ENCODE measurements at places on chromosomes 3 and 15.
A peak's percentile ranks its signal among the peaks of the same experiment; 100 is the strongest.

GRCh38 chr3:189845069-189845468 is 213.9 kb downstream of the TP63 start:
- DNase-seq, result no peak

- DNase-seq, result no peak
These were observed 10.4 kb downstream of the CLSTN2 start for GRCh38 chr3:139945386-139945785.

DNA sequence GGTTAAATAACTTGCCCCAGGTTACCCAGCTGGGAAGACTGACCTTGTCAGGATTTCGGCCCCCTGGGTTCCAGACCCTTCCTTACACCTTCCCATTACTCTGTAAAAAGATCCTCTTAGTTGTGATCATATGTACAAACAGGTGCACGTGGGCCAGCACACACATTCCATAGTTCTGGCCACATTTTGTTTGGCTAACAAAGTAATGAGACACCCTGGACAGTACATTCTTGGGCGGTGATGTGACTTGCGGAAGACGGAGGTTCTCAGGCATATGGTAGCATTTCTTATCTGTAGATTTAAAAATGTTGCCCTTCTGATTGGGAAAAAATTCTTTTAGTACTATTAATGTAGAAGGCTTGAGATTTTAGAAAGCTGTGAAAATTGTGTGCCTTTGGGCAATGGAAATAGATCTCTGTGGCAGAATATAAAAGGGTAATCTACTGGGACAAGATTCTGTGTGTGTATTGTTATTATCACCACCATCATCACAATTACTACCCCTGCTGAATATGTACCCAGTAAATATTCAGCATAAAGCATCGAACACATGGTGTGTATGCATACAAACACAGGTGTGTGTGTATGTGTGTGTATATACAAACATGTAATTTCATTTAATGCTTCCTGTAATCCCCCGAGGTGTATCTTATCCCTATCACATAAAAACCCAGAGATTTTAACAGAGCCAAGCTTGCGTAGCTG is 205.4 kb upstream of the UBE2E1 start:
- no peak for DNase-seq

DNA sequence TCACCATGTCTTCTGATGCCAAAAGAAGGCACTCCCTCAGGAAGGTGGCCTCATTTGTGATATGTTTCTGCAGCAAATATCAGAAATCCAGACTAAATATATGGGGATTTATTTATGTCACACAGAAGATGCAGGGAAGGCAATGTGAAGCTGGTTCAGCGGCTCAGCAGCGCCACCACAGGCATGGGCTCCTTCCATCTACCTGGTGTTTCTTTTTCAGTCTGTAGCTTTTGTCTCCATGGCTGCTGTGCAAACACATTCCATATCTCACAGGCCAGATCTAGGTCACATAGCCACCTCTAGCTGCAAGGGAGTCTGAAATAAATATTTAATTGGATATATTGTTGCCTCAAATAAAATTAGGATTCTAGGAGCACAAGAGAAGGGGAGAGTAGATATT is 502.1 kb upstream of the IL12A start:
- no peak for DNase-seq

GRCh38 chr3:100761211-100761942 is 52.1 kb downstream of the TFG start:
- no peak for DNase-seq

- no peak for DNase-seq
These were observed 289.9 kb downstream of the SATB1 start for GRCh38 chr3:18135060-18135814.

DNA sequence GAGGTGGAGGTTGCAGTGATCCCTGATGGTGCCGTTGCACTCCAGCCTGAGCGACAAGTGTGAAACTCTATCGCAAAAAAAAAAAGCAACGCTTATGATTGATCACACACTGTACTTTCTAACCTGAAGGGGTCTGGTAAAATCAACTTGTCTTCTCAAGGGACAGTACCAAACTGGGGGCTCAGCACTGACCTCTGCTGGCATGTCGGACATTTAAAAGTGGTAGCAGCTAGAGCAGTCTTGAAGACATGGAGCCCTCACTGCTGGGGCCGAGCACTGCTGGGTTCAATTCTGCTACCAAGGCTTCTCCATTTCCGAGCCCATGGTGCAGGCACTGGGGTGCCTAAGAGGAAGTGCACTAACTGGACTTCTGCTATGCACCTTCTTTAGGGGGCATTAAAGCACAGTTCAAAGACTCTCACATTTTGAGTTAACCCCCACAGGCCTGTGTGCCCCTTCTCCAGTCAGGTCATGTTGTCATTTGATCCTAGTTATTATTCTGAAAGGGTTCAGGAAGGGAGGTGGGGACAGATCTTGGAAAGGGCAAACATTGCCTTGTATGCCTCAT is 26.4 kb upstream of the LAMP3 start:
- no peak for DNase-seq

- no peak for DNase-seq
These were observed 29.2 kb downstream of the NEO1 start for GRCh38 chr15:73081321-73081958.

- DNase-seq, result no peak
These were observed 13.4 kb downstream of the BTD start for GRCh38 chr3:15614958-15615357.

GRCh38 chr3:42751609-42752008 is 21.4 kb downstream of the CCDC13 start:
- no peak for DNase-seq

DNA sequence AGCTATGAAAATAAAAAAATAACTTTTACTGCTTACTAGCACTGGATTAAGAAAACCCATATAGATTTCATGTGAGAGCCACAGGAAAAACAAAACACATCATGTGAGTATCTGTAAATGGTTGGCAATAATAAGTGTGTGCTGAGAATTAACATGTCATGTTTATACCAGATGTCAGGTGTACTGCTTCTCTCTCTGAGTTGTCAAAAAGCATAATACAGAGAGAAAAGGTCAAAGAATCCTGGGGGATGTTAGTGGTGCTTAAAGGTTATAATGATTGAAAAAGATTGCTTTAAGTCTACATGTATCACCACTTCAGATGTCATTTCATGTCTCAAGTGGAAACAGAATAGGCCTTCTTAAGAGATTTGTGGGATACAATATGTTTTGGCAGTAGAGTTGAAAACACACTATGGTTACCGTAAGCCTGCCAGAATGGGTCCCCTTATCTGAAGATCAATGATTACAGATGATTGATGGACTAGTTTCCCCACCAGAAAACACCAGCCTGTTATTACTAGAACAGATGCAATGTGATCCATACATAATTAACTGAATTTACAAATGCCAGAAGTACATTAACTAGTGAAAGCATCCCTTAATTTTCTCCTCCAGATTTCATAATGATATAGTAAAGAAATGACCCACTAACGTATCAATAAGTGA is 204.1 kb downstream of the CNTN3 start:
- no peak for DNase-seq

GRCh38 chr3:124057420-124057819 is 65.5 kb upstream of the ROPN1 start:
- no peak for DNase-seq

DNA sequence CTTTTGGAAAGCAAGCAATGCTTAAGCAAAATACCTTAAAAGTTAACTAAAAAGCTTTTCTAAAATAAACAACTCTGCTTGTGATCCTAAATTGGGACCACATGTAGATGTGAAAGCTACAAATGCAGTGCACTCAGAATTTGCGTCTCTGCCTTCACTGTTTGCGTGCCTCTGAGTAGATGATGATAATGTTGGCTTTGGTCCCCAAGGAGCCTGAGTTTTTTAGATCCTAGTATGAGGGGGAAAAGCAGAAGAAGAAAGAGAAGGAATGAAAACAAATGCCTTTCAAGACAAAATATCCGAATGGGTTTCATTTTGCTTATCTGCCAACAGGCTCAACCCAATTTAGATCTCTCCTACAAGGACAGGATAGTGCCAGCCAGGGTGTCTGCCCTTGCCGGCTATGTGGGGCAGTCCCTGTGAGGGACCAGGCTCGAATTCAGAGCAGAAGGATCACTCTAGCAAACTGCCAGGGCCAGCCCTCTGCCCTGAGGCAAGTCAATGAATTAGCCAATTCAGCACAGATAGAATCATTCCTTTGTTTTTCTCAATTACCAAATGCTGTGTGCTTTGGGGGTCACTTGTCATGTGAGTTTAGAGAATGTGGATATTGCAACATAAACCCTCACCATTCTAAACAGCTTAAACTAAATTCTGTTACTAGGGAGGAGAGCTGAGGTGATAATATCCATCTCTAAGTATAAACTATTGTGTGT is 28.5 kb downstream of the SCG5 start:
- no peak for DNase-seq

DNA sequence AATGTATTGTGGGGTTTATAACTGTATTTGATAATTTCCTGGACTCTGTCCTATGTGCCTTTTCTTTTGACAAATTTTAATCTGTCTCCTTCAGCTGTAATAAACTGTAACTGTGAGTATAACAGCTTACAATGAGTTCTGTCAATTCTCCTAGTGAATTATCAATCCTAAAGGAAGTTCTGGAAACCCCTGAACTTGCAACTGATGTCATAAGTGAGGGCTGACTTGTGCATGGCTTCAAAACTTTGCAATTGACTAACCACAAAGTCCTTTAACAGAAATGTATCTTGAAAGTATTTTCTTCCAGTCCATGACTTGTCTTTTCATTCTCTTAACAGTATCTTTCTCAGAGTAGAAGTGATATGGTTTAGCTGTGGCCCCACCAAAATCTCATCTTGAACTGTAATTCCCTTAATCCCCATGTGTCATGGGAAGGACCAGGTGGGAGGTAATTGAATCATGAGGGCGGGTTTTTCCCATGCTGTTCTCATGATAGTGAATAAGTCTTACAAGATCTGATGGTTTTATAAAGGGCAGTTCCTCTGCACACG is 108.3 kb downstream of the TFDP2 start:
- no peak for DNase-seq

DNA sequence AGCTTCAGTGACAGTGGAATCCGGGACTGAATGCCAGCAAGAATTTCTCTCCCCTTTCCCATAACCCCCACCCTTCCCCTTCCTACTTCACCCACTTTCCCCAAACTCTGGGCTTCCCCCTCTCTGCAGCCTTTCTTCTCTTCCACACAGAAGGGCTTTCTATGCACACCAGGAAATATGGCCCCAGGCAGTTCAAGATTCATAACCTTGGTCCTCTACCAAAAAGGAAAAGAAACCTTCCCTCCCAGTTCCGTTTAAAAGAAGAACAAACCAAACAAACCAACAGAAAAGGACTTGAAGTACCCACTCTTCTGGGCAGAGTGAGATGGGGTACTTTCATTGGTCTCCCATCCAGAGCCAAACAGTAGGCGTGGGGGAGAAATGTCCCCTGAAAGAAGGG is 68.8 kb upstream of the ABHD2 start:
- no peak for DNase-seq

DNA sequence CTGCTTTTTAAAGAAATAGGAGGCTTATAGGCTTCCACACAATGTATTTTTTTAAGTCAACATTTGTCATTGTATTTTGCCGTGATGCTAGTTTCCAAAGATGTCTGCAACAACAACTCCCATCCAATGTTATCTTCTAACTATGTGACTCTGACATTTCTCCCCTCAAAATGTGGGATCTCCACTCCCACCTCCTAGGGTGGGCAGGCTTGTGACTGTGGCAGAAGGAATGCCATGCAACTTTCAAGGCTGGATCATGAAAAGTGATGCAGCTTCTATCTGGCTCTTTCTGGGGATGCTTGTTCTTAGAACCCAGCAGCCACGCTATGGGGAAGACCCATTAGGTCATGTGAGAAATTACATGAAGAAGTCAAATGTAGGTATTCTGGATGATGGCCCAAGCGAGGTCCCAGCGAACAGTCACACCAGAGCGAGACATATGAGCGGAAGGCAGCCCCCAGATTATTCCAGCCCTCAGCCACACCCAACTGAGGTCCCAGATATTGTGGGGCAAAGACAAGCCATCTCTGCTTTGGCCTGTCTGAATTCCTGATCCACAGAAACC is 124.3 kb downstream of the BDH1 start:
- DNase-seq, result no peak

DNA sequence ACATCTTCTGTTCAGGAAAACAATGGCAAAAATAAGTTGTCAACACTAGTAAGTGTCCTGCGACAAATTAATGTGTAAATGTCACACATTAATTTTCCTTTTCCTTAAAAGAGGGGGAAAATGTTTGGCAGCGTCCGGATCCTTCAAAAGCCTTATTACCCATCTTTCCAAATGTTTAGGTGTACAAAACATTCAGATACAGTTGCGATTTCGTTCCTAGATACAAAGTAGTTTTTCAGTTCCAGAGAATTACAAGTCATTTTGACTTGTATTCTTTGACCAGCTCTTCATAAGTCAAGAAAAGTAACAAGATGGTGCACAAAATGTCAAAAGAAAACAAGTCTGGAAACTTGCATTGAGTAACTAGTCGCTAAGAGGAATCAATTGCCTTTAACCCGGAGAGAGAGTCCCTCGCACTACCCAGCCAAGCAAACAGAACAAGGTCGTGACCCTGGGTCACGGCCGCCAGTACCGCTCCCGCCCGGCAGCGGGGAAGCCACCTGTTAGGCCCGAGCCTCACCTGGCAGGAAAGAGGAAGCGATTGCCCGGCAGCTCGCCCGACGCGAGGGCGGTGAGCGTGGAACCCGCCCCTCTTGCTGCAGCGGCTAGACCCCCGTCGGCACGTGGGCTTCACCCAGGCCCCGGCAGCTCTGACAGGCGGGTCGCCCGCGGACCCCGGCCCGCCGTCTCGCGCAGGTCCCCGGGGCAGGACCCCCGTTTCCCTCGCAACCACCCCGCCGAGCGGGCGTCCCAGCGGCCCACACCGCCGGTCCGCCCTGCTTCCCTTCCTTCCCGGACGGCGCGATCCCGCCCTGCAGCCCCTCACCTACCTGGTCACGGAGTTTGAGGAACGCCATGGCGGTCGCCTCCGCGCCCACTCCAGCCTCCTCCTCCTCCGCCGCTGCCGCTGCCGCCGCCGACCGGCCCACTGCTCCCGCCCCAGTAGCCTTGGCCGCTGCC is 61.0 kb upstream of the ANKRD28 start:
- DNase-seq, result peak; percentile 35

DNA sequence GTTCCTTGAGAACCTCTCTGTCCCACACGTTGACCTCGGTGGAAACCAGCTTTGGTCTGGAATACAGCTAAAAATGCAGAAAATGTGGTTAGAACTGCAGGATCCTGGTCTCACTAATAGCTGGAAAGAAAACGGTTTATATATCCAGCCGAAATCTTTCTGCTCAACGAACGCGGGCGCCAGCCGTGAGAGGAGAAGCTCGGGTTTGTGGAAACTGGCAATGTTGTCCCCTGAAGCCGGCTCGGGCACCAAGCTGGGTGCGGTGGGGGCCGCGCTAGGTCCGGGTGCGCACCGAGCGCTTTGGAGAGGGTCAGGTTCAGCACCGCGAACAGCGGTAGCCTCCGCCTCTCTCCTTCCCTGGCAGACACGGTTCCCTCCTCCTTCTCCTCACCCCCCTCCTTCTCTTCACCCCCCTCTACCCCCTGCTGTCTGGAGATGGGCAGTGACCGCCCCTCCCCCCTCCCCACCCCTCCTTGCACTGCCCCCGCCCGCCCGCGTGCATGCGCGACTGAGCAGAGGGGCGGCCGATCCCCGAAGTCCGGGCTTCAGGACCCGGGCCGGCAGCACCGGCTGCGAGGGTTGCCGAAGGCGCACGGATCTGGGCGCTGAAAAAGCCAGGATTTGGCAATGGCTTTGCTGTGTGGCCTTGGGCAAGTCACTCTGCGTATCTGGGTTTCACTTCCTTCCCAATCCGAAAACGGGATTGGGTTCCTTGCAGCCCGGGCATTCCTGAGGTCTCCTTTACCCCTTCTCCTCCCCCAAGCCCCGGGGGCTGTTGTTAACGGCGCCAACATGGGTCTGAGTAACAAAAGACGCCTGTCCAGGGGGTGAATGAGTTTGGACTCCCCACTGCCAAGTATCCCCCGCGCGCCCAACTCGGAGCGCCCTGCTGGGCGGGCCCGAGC is at the start of gene SKOR1:
TSS of gene SKOR1 (plus strand) at position 534 of the 905 bp plus-strand sequence. CDS start at position 628, 94 bp downstream.
- no peak for DNase-seq

GRCh38 chr3:50388720-50389413 is 29.5 kb upstream of the TMEM115 start:
- no peak for DNase-seq

Data from stimulated activated CD8-positive, alpha-beta memory T cell treated with anti-CD3 and anti-CD28 coated beads, Interleukin-12 subunit alpha, Interleukin-12 subunit beta, amount 100 ng/mL, for 4 hours (primary cell).